ENCODE measurements at places on chromosomes 13 and 19.

DNA sequence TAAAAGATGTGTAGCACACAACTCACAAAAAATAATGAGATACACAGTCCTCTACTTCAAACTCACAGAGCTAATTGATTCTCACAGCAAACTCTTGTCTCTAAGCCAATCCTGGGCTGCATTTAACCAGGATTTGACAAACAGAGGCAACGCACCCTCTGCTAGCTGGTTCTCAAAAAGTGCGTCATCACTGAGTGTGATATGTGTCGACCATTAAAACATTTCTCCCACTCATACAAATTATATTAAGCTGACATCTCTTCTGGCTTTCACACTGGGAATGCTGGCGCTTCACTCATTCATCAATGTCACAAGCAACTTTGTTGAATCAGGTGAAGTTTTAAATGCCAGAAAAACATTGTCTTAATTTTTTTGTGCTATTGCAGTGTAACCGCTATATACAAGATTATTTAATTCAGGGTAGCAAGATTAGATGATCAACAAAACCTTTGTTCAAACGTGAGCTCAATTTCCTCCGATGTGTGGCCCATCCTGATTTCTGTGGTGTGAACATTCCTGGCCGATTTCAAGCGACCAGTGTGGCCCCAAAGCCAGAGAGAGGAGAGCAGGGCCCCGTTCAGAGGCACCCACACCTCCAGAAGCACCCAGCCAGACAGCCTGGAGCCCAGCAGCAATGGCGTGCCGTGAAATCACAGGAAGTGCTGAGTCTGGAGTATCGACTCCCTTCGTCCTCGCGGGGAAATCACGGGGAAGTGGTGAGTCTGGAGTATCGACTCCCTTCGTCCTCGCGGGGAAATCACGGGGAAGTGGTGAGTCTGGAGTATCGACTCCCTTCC lies 49.4 kb downstream of the RASA3 start:
- DNase-seq, result no peak

DNA sequence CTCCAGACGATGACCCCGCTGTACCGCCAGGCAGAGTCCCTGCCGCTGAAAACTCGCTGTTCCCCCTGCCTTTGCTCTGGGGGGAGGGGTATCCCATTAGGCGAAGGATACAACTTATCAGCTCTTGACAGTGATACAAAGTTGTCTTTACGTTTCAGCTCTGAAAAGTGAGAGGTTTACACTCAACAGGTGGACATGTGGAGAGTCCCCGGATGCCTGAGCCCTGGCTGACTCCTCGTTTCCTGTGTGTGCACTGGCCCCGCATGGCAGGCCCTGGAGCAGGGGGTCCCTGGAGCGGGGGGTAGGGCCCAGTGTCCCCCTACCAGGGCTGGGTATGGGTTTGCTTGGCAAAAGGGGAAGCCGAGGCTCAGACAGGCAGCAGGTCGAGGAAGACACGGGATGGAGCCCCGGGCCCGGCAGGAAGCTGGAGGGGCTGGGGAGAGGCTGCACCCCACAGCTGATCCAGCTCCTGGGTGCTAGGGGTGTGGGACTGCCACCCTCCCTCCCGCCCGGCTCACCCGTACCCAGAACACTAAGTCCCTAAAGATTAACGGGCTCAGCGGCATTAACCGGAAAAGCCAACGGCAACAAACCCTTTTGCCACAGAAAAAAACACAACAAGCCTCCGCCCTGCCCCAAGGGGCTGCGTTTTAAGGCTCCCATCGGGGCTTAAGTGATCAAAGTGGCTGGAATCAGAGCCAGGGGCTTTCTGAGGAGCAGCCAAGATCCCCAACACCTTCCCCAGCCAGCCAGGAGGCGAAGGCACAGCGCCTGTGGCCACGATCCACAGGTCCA lies 5.6 kb downstream of the TCF3 start:
- no peak for DNase-seq

DNA sequence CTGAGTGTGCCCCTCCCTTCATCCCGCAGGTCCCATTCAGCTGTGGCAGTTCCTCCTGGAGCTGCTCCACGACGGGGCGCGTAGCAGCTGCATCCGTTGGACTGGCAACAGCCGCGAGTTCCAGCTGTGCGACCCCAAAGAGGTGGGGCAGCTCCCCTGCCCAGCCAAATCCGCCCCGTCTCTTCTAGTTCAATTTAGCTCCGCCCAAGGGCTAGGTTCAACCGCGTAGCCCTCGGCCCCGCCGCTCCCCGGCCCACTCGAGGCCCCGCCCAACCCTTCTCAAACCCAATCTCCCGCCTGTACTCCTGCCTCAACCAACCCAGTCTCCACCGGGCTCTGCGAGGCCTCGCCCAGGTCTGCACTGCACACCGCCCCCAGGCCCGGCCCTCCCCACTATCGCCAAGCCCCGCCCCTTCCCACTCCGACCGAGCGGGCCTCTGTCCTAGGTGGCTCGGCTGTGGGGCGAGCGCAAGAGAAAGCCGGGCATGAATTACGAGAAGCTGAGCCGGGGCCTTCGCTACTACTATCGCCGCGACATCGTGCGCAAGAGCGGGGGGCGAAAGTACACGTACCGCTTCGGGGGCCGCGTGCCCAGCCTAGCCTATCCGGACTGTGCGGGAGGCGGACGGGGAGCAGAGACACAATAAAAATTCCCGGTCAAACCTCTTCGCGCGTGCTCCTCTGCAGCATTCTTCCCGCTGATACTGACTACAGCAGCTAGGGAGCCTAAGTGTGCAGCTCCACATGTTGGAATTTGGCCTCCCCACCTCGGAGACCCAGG lies 2.9 kb downstream of the ETV2 start:
- peak; percentile 95 for DNase-seq

DNA sequence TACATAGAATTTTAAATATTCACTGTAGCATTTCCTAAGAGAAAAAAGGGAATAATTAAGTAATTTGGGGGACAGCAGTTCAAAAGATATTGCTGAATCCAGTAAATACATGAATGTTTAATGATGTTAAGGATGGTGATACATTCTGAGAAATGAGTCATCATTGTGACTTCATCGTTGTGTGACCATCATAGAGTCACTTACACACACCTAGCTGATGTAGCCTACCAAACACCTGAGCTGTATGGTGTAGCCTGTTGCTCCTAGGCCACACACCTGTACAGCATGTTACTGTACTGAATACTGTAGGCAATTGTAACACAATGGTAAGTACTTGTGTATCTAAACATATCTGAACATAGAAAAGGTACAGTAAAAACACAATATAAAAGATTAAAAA lies 34.8 kb downstream of the ATP7B start:
- DNase-seq, result no peak

DNA sequence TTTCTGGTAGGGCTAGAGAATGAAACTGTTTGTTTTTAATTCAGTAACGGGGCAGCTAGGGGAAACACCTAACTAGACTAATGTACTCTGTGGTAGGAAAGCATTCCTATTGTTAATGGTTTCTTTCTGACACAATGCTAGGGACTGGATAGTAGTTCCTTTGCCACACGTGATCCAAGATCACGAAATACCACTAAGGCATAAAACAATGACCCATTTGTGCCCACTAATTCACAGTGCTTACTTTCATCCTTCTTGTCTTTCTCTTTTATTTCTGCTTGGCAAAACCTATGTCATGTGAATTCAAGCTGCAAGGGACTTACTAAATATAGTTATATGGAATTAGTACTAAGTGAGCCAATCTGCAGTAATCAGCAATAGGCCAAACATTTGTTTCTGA lies 834.1 kb upstream of the SLITRK6 start:
- no peak for DNase-seq

DNA sequence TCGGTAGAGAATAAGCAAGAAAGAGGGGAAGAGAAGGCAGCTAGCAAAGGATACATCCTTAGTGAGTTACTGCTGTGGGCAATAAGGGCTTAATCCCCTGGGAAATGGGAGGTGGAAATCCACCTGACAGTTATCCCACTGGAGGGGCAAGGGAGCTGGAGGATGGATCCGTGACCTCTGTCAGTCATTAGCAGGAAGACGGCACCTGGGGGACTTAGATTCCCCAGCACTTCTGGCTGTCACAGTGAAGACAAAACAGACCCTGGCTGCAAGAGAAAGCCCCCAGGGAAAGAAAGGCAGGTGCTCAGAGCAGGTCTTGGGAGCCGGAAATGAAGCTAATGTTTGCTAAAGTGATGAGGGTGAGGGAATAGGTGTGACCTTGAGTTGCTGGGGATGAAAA lies 70.4 kb upstream of the MRI1 start:
- DNase-seq, result no peak

- DNase-seq, result no peak
Observed at GRCh38 chr13:108835083-108835482, 205.7 kb downstream of the MYO16 start.

GRCh38 chr13:109024611-109025010 lies 395.2 kb downstream of the MYO16 start:
- no peak for DNase-seq

DNA sequence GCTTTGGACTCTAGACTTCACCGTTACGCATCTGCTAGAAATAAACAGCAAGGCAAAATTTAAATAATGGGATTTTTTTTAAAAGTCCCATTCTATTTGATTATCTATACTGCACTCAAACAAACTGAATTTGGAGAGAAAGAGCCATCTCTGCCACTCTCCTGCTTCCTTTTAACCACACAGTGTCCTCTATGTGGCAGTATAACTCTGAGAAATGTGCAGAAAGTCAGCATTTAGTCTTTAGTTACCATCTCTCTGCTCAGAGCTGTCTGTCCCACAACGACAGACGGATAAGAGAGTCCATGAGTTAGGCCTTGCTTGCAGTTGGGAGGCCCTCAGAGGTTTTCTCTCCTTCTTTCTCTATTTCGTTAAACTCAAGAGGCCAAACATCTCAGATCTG lies 21.2 kb downstream of the CCNA1 start:
- no peak for DNase-seq

DNA sequence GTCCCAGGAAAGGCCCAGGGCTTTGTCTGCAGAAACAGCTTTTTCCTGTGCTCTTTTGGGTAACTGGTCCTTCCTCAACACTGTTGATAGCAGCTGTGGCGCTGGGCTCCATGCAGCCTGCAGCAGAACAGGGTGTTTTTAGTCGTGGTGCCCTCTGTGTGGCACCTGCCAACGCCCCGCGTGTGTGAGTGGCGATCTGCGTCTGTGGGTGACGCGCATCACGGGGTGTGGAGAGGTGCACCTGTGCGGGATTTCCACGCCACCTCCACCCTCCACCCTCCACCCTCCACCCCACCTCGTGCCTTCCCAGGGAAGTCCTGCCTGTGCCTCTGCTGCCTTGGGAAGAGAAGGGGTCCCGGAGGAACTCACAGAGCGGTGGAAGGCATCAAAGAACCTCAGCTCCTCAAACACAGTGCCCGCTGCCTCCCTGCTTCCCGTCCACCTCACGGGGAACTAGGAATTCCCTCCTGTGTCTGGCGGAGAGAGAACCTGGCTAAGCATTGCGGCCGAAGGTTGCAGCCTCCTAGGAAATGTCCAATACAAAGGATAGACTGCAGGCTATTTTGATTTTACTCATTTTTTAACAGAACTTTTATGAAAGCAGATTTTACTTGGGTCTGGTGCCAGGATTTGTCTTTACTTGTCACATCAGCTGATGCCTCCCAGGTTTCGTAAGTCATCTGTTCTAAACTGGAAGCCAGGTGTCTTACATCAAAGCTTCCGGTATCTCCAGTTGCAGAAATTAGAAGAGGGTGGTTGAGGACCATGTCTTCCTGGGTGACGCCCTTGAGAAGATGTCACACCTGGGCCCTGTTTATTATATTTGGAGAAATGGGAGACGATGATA lies 84.0 kb downstream of the ATP11A start:
- no peak for DNase-seq

DNA sequence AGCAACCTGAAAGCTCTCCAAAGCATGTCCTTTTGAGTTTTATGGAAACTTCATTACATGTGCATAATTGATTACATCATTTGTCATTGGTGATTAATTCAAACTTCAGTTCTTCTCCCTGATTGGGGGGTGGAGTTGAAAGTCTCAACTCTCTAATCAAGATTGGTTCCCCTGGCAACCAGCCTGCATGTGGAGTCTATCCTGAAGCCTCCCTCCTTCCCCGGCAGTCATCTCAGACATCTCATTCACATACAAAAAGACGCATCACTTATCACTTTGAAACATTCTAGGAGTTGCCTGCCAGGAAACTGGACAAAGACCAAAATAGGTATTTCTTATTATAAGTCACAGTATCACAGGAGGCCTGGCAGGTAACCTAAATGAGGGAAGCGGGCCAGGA lies 50.5 kb downstream of the TEX26 start:
- DNase-seq, result no peak

DNA sequence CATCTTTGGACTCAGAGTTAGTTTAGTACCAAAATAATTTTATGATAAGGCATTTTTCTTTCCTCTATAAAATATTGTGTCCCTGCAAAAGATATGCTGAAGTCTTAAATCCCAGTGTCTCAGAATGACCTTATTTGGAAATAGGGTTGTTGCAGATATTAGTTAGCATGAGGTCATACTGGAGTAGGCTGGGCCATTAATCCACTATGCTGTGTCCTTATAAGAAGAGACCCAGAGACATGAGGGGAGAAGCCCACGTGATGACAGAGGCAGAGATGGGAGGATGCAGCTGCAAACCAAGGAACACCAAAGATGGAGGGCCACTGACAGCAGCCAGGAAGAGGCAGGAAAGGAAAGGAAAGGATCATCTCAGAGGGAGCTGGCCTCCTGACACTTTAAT lies 6.4 kb downstream of the POGLUT2 start:
- DNase-seq, result no peak

- no peak for DNase-seq
Observed at GRCh38 chr19:12867120-12868099, 13.8 kb downstream of the DNASE2 start.

DNA sequence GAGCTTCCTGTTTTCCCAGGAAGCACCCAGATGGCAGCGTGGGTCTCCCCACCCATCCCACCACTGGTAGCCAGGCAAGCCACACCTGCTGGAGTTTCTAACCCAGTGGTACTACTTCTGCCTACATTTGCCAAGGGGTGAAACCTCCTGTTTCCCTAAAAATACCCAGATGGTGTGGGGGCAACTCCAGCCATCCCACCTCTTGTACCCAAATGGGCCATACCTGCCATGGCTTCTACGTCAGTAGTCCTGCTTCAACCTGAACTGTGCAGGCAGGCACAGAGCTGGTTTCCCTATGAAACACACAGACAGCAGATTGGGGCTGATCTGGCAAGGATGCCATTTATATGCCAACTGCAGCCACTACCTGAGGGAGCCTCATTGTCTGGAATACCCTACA lies 809.4 kb upstream of the MIR17HG start:
- no peak for DNase-seq

- DNase-seq, result no peak
Observed at GRCh38 chr19:28436320-28436719, 776.6 kb downstream of the UQCRFS1 start.

GRCh38 chr19:7007859-7008258 lies 13.4 kb downstream of the MBD3L2B start:
- no peak for DNase-seq

GRCh38 chr19:49356382-49356781 lies 5.8 kb downstream of the TEAD2 start:
- DNase-seq, result no peak

GRCh38 chr19:41401483-41401882 lies 3.9 kb downstream of the BCKDHA start:
- DNase-seq, result no peak

GRCh38 chr19:48826606-48827020 lies 9.7 kb downstream of the HSD17B14 start:
- no peak for DNase-seq
